ENCODE measurements at places on chromosomes 16 and 17.

DNA sequence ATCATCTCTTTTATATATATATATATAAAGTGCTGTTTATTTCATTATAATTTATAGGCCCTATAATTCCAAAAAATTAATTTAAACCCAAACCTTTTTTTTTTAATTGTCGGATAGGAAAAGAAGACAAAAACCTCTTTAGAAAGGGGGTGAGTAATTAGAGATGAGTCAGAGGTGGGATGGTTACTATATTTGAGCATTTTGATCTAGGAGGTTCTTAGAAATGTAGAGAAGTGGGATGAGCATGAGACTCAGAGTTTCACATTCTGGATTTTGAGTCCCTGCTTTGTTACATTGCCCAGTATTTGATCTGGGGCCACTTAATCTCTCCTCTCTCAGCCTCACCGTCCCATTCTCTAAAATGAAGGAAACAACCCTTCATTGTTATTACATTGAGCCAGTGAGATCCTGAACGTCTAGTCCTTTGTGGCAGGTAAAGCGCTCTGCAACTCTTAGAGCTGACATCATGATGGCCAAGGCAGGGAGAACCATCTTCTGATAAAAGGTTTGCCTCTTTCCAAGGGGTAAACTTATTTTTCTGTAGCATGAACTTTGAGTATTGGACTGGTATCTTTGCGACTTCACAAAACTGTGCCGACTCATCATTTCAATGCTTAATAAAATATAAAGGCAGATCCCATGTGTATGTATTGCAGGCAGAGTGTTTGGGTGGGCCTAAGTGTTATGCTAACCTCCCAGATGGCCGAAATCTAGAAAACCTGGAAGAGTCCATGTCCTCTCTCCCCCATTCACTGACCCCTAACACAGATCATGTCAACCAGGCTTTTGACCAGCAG is 21.3 kb downstream of the HS3ST3B1 start:
- DNase-seq: no peak

DNA sequence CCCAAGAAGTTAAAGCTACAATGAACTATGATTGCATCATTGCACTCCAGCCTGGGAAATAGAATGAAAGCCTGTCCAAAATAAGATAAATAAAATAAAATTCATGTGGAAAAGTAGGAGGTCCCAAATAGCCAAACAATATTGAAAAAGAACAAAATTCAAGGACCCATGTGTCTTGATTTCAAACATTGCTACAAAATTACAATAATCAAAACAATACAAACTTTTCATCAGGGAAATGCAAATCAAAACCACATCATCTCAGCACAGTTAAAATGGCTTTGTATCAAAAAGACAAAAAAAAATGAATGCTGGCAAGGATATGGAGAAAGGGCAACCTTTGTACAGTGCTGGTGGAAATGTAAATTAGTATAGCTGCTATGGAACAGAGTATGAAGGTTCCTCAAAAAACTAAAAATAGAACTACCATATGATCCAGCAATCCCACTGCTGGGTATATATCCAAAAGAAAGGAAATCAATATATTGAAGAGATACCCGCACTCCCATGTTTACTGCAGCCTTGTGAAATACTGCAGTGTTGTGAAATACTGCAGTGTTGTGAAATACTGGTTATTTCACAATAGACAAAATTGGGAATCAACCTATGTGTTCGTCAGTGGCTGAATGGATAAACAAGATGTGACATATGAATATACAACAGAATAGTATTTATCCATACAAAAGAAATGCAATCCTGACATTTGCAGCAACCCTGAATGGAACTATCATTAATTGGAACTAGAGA is 24.5 kb upstream of the ZNF287 start:
- no peak for DNase-seq

DNA sequence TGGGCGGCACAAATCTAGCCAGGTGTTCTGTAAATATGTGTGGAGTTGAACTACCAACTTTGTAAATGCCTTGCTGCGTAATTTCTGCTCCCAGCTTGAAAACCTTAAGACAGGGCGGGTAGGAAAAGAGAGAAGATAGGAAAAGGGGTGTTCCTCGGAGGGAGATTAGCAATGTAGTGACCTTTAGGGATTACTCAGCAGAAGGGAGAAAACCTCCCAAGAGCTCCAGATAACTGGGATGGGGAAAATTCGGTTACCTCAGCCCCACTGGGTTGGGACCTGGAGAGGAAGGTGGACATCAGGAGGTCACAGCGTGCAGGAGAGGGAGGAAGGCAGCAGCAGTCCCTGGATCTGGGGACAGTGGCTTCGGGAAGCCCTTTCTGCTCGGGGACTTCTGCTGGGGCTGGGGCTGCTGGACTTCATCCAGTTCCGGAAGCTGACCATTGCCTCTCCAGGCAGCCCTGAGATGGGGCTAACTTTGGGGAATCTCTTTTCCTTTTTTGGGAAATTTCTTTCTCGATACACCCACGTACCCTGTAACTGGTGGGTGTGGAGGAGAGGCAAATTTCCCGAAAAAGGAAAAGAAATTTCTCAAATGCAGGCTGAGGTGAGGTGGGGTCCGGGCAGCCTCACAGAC is 39.2 kb downstream of the MPRIP start:
- no peak for DNase-seq

- DNase-seq: peak; percentile 85
These were observed 2.3 kb downstream of the TOP2A start for GRCh38 chr17:40415390-40415789.

- DNase-seq: peak; percentile 6
These were observed 483.1 kb upstream of the ERCC4 start for GRCh38 chr16:13436641-13437412.

GRCh38 chr17:71232801-71233559 is 887.8 kb upstream of the SOX9 start:
- DNase-seq: no peak

GRCh38 chr16:31179219-31179746 is 656 bp upstream of the FUS start:
- DNase-seq: no peak

DNA sequence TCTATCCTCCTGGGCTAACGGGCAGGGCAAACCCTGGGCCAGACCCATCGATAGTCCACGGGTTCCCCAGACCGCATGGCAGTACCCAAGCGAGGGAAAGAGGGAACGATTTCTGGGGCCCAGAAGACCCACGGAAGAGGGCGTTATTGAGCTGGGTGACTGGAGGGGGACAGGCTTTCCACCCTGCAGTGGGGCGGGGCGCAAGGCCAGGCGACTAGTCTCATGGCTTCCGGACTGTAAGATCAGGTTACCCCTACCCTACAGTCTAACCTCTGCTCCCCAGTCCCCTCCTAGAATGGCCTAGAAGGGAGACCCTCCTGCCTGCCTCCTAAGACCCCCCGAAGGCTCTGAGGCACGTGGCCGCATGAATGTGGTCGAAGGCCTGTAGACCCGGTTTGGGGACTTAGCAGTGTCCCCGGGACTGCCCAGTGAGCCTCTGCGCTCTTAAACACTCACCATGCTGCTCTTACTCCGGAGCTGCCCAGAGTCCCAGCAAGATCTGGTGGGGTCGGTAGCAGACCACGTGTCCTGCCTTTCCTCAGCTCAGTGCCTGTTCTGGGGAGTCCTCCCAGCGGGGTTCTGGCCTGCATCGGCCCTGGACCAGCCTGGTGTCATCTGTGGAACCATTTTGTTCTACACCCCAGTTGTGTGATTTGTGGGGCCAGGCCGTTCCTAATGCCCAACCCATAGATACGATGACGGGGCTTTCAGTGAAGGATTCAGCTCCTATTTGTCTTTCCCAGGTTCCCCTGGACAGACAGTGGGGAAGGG is 13.2 kb upstream of the AURKB start:
- peak; percentile 89 for DNase-seq

DNA sequence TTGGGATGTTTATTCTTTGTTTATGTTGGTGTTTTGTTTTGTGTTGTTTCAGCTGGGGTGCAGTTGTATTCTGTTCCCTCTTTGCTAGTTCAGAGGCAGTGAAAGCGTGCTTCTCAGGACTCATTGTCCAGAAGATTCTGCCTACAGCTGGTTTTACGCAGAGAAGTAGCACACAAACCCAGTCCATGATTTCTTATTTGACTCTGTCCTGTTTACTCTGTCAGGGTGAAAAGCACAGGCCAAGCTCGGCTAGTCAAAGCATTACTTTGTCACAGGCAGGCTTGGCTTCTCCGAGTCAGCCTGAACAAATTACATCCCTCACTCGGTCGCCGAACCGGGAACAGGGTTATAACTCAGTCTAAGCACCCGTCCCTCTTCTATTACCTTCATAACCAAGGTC is 435.0 kb downstream of the MAF start:
- no peak for DNase-seq

- DNase-seq: peak; percentile 90
These were observed at the start of gene CFAP52 for GRCh38 chr17:9576521-9577372. Gene CFAP52, plus strand, starts transcription at chr17:9576642. Its CDS starts 54 bp downstream, at chr17:9576696.

- no peak for DNase-seq
These were observed 389.2 kb upstream of the SALL1 start for GRCh38 chr16:51540259-51540658.

- DNase-seq: no peak
These were observed 5.4 kb downstream of the LRRC75A start for GRCh38 chr17:16486373-16487250.

DNA sequence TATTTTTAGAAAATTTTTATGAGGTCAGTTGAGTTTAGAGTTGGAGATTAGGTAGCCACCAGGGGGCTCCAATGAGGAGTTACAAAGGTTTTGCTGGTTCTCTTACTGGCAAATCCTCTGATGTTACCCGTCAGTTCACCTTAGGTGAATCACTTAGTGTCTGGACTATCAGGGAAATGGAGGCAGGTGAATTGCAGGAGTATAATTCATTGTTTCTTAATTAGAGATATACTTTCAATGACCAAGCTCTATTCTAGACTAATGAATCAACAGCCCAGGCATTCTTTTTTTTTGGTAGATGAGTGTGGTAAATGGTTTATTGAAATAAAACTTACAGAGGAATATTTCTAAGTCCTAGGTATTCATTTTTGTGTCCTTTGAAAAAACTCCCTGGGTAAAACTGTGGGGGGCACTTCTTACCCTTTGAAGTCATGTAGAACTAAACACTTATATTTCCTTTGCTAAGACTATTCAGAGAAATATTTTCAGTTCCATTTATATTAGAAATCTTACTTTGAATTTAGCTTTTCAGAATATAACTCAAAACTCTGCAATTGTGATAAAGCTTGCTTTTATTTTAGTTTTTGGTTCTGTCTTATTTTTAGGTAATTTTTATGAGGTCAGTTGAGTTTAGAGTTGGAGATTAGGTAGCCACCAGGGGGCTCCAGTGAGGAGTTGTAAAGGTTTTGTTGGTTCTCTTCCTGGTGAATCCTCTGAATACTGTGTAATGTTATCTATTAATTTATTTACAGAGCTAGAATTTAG is 17.7 kb downstream of the PSMD11 start:
- DNase-seq: peak; percentile 91

DNA sequence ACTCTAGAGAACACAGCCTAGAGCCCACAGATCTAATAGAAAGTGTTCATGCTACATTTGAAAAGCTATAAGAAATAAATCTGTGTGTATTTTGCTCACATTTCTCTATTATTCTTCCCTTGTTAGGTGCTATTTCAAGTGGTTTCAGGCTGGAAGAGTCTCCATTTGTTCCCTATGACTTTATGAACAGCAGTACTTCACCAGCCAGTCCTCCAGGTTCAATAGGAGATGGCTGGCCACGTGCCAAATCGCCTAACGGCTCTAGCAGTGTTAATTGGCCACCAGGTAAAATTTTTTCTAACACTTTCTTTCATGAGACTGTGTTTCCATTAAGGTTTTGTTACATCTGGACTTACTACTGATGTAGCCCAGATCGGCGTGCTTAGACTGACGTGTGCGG is 30.7 kb upstream of the SLC5A11 start:
- DNase-seq: no peak

Measured in hematopoietic multipotent progenitor cell treated with erythropoietin and hydrocortisone succinate and interleukin-3 and kit ligand, for 6 days (in vitro differentiated cells).